ENCODE measurements at places on chromosomes 4 and X. TPM values are rescaled to one million over a fixed set of nuclear protein-coding genes. Genes with fewer than 3 reads are reported as not detected.

- no peak for DNase-seq
Measured at GRCh38 chr4:136599890-136600289, 932.4 kb downstream of the PCDH18 start.

DNA sequence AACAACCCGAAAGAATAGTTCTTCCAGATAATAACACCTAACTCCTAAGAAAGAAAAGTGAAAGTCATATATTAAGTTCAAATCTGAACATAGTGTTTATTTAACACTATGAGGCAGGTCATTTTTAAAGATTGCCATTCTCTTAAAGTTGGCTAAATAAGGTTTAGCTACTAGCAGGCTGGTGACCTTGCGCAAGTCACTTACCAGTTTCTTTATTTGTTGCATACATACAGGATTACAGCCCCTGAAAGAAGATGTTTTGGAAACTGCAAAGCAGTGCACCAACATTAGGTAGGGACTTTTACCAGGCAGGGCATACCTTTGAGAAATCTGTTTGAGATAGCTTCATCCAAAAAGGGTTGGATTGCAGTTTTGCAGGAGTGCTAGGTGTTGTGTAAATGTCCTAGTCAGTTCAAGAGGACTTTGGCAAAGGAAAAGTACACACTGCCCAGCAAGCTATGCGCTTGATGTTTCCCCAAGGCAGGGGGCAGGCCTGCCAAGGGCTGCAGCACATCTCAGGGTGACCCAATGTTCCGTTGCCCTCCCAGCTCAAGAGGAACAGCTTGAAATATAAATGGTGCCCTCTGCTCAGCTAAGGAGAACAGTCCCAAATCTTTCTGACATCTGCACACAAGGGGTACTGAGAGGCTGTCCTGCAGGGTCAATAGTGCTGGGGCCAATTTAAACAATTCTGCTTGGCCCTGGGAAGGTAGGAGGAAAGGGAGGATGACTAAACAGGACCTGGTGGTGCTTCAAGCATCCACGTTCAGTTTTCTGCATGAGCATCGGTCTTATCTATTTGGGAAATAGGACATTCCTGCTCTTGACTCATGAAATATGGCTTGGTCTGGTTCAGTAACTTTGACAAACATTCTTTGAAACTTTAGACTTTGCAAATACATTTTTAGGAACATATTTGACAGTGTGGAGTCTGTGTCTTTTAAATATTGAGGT lies 130.8 kb downstream of the COL4A6 start:
- peak; percentile 70 for DNase-seq

- no peak for DNase-seq
Measured at GRCh38 chrX:23937100-23937499, 29.3 kb downstream of the CXorf58 start.

- peak; percentile 52 for DNase-seq
Measured at GRCh38 chr4:32022071-32022470, 1301.9 kb downstream of the PCDH7 start.

Gene EMD
- 49.0 TPM for total RNA-seq

Gene MTMR8
- total RNA-seq = 0.46 TPM

DNA sequence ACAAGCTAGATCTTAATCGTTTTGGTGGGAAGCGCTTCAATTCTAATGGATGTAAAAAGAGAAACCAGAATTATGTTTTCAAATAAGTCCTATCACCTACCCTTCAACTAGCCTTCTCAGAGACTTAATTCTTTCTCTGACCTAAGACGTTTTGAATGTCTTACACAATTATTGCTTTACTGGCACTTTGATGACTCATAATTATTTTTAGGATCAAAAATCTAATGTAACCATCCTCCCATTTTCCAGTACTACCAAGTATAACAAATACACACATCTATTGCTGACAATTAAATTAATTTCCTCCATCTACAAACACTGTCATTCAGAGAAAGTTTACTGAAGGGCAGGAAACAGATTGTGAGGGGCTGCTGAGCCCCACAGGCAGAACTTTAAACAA lies 108.6 kb downstream of the PPP3CA start:
- peak; percentile 24 for DNase-seq

GRCh38 chr4:76943790-76944189 lies 5.8 kb upstream of the SEPTIN11 start:
- DNase-seq = no peak

DNA sequence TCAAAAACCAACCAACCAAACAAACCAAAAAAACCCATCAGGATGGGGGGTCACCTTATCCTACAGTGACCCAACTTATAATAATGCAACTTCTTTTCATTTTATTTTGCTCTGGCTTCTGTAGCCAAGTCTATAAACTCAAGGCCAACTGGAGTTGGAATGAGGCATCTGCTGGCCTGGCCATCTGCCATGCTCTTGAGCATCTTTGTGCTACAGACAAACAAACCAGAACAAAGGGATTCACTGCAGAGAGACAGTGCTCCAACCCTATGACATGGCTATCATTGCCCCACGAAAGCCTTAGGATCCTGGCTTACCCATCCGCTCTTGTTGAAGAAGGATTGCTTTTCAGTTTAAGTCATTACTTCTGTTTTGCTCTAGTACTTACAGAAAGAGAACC lies 49.2 kb upstream of the SCRG1 start:
- DNase-seq = no peak

Gene CPLX1
- 0.87 TPM for total RNA-seq

GRCh38 chr4:149706942-149707341 lies 108.7 kb downstream of the IQCM start:
- DNase-seq = no peak

GRCh38 chrX:40202456-40202855 lies 104.7 kb upstream of the BCOR start:
- DNase-seq = no peak

- no peak for DNase-seq
Measured at GRCh38 chrX:109643687-109644086, 18.7 kb upstream of the KCNE5 start.

DNA sequence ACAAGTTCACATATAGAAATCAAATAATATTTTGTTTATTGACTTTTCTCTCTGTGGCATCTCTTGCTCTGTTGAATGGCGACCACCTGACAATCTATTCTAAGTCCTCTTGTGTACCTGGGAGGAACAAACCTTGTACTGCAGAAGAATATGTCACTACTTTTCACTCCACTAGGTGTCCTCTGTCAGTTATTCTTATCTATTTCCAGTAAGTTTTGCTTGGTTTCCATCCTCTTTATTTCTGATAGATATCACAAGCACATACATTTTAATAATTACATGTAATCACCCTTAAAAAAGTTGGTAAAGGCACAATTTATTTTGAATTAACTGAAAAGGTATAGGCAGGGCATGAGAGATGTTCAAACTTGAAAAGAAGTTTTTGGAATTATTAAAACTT lies 238.4 kb downstream of the SNCA start:
- DNase-seq = peak; percentile 29

Gene PRDM5
- total RNA-seq = 2.4 TPM

DNA sequence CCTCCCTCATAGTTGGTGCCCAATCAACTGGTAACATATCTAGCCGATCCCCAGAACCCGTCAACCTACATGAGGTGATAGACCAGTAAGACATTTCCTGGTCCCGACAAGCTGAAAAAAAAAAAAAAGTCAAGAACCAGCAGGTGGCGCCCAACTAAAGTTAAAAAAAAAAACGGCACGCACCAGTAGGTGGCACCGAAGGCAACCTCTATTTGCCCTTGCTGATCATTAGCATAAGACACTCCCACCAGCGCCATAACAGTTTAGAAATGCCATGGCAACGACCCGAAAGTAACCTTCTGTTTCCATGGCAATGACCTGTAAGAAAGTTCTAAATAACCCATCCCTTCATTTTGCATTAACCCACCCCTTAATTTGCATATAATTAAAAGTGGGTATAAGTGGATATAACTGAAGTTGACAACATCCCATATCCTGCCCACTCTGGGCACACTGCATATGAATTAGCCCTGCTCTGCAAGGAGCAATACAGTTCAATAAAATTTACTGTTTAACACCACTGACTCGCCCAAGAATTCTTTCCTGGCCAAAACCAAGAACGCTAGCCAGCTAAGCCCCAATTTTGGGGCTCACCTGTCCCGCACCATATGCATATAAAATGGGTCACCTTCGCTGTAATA lies 83.9 kb upstream of the SPANXB1 start:
- DNase-seq = peak; percentile 70

GRCh38 chr4:71607780-71608677 lies 175.8 kb downstream of the GC start:
- peak; percentile 99 for DNase-seq

- peak; percentile 52 for DNase-seq
Measured at GRCh38 chr4:176340871-176341685, 21.3 kb downstream of the SPCS3 start.

DNA sequence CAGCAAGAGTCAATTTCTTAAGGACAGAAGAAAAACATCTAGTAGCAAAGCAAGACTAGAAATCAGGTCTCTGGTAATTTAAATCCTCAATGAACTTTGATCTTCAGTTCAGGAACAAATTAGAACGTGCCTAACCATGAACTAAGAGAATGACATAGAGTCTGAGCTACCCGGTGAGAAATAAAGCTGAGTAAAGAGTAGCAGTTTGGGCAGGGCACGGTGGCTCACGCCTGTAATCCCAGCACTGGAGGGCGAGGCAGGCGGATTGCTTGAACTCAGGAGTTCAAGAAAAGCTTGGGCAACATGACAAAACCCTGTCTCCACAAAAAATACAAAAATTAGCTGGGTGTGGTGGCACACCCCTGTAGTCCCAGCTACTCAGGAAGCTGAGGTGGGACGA lies 37.7 kb downstream of the ACE2 start:
- DNase-seq = no peak

GRCh38 chrX:142249721-142250120 lies 44.6 kb upstream of the MAGEC2 start:
- DNase-seq = no peak

GRCh38 chr4:53507671-53508286 lies 83.5 kb downstream of the LNX1 start:
- no peak for DNase-seq

DNA sequence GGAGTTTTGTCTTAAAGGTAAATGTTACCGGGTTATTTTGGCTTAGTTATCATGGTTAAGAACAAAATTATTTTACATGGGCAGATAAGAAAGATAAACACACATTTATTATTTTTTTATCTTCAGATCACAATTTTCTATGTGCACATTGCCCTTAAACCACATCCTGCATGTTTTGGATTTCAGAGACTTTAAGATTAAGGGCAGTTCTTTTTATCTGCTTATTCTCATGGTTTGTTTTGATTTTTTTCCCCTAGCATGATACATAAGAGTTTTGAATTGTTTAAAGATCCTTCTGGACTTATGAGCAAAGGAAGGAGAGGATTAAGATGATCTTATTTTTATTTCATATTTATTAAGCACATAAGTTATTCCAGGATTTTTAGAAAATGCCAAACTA lies 190.1 kb upstream of the BMP3 start:
- no peak for DNase-seq

Gene GAB1
- total RNA-seq = 3.3 TPM

Gene BMP3
- 1.8 TPM for total RNA-seq
